ENCODE measurements at places on chromosomes 1 and 21.
A peak's percentile ranks its signal among the peaks of the same experiment; 100 is the strongest.

DNA sequence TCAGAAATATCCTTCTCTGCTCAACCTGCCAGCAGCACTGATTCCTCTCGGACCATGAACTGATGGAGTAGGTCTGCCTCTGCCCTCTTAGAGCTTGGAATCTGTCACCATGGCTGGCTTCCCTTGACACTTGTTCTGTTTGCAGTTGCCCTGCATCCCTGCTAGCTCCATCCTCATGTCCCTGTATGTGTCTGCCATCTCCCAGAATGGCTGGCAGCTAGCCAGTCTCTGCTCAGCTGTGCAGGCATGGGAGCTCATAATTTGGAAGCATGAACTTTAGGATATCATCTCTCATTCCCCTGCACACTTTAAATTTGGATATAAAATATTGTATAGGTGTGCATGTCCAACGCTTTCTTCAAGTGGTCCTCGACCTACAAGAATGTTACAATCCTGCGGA, 95.4 kb downstream of the C1orf94 start:
- no peak for DNase-seq

DNA sequence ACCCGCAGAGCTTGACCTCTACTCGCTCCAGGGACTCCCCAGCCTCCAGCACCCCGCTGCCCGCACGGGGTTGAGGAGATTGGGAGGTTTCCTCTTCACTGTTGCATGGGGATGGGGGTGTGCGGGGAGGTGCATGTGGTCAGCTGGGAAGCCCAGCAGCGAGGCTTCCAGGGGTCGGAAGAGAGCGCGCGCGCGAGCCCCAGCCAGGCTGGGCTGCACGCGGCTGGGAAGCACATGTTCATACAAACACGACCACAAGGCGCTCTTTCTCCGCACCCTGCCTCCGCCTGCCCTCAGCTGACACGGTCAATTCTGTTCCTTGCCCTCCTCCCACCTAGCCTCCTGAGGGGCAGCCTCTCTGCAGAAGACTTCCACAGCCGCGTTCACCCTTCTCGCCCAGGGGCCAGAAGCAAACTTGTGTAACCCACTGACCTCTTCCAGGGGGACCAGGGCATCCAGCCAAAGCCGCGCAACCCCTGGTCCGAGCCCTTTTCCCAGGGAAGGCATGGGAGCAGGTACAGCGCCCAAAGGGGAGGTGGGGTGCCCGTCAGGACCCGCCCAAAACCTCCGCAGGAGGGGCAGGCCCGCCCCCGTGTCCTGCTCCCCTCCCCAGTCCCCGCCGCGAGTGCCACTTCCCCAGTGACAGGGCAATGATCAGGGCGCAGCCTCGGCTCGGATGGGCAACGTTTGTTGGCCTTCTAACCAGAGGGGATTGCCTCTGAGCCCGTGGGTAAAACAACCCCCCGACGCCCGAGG, 1.3 kb downstream of the COL24A1 start:
- no peak for DNase-seq

DNA sequence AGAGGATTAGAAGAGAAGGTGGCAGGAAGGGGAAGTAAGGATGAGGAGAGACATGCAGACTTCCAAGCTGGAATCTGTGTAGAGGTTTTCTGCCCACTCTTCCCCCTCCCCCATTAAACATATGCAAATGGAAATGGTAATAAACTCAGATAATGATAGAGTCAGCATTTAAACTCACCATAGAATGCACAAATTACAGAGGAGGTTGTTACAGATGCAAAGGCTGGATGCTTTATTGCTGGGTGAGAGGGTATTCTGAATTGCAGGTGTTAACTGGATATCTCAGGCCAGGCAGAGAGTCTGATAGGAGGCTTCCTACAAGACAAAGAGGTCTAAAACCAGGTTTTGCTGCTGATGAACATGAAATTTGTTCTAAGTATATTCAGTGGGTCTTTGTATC, 372.5 kb downstream of the SEC16B start:
- no peak for DNase-seq

- no peak for DNase-seq
Observed at GRCh38 chr1:59908682-59909081, 17.9 kb downstream of the CYP2J2 start.

DNA sequence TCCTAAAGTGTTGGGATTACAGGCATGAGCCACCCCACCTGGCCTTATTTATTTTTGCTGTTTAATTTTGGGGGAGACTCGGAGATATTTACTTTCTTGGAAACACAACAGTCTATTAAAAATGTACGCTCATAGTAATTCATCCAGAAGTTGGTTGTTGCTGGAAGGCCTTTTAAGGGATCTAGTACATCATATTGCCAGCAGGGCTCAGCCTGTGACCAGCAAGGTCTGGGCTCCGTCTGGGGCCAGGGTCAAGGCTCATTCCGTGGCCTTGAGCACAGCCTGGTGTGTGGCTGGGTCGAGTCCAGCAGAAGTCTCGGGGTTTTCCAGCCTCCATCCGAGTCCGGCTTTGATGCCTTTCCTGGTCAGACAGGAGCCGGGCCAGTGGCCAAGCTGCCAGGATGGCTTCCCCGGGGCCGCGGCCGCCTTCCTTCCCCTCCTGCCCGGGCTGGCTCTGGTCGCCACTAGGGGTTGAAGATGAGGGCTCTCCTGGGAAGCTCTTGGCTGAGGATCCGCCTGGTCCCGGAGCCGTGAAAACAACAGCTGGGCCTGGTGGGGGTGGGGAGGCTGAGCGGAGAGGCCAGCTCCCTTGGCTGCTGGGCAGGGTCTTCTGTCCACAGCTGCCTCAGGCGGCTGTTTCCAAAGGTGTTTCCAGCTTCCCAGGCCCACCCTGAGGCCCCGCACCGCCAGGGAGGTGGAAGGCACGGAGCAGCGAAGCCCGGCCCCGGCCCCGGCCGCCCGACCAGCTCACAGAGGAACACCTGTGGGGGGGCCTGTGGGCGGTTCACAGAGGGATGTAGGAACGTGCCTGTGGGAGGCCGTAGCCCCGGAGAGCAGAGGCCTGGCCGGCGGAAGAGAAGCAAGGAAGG, 5.1 kb upstream of the VWA1 start:
- no peak for DNase-seq

GRCh38 chr1:114218361-114219171, 64.9 kb upstream of the SYT6 start:
- DNase-seq, result no peak

GRCh38 chr1:65344171-65344814, 35.0 kb downstream of the DNAJC6 start:
- no peak for DNase-seq

DNA sequence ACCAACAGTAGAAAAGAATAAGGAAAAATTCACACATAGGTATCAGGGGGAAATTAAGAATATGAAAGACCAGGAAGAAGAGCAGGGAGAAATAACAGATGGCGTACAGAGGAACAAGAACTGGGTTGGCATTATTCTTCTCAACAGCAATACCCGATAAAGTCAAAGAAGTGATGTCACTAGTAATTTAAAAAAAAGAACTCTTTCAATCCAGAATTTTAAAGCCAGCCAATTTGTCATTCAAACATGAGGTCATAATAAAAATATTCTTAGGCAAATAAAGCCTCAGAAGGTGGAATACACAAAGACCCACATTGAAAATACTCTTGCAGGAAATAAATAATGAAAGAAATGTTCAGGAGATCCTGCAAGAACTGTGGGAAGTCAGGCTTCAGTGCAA, 8.8 kb downstream of the NCMAP start:
- DNase-seq, result no peak

DNA sequence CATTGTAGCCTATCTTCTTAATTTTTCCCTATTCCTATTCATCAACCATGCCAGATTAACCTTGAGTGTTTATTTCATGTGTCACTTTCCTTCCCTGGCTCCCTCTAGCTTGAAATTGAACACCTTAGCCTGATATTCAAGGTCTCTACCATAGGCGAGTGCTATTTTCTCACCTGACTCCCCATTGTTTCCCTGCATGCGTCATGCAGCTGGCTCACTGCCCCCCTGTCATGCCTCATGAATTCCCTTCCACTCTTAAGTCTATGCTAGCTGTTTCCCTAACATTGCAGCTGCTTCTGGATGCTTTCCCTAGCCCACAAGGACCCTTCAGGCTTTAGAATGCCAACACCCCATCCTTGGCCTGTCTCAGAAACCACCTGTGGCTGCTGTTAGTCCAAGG, 56.7 kb upstream of the CD1D start:
- DNase-seq, result no peak

DNA sequence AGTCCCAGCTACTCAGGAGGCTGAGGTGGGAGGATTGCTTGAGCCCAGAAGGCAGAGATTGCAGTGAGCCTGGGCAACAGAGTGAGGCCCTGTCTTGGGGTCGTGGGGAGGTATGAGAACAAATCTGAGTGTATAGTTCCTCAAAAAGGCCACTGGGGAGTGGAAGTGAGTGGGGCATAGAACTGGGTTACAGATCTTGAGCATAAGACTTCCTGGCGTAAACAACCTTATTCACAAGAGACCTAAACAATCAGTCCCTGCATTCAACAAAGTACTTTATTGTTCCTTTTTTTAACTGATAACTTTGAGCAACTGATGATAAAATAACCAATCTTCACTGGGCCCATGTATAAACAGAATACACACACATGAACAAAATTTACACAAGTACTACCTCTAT, 72.7 kb upstream of the MUTYH start:
- peak; percentile 42 for DNase-seq

DNA sequence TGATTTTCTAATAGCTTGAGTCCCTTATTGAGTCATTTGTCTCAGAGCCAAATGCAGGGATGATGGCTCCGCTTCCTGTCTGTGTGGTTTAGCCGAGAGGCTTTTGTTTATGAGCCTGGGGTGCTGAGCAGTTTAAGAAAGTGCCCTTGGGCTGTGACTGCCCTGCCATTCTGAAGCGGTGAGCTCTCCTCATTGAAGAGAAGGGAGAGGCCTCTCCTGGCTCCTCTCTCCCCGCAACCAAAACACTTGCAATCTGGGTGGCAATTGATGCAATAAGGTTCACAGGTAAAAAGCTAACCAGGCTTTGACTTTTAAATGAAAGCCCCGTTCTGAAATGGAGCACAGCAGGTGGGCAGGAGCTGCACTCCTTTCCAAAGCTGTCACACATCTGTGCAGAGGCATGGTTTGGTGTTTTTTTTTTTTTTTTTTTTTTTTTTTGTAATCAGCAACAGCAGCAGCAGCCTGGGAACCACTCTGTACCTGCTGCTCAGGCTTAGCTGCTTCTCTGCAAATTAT, 403.7 kb downstream of the SIPA1L2 start:
- no peak for DNase-seq

DNA sequence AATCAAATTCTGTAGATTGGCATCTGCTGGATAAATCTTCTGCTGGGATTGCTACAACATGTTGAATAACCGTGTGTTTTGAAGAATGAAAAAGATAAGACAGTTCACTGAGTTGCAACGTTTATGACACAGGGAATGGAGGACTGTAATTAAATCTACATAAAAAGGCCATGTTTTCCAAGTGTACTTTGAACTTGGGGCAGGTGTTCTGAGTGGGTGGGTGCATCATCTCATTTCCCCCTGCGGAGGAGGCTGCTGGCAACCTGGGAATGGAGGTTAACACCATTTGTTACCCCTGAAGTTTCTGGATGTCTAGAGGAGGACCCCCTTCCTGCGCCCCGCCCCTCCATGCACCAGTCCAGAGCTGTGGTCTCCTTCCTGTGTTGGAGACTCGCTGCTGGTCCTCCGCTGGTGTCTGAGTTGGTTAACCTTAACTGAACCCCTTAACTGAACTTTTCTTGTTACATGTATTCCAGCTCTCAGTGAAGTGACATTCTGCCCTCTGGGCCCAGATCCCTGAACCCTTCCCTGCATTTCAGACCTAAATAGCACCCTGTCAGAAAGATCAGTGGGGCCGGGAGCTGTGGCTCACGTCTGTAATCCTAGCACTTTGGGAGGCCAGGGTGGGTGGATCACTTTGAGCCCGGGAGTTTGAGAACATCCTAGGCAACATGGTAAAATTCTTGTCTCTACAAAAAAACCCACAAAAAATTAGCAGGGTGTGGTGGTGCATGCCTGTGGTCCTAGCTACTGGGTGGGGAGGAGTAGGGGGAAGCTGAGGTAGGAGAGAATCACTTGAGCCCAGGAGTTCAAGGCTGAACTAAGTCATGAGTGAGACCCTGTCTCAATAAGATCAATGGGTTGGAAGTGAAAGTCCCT, 31.8 kb downstream of the UCK2 start:
- DNase-seq, result no peak

- no peak for DNase-seq
Observed at GRCh38 chr1:234093107-234093506, 188.6 kb downstream of the SLC35F3 start.

GRCh38 chr1:7281821-7282220, 489.3 kb upstream of the VAMP3 start:
- no peak for DNase-seq

DNA sequence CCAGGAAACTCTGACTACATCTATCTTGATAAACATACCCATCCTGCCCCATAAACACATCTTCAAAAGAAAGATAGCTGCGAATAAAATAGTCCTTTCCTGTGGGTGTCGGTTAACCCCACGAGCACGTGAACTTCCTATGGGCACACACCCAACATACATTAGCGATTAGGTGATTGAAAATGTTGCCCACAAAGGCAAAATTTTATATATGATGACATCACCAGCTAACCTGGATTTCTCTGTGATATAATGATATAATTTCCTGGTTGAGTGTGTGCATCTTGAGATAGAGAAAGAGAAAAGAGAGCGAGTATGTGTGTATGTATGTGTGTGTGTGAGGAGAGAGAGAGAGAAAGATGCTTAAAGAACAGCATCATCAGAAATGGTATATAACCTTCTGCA, 296.1 kb downstream of the PTPRC start:
- peak; percentile 59 for DNase-seq

DNA sequence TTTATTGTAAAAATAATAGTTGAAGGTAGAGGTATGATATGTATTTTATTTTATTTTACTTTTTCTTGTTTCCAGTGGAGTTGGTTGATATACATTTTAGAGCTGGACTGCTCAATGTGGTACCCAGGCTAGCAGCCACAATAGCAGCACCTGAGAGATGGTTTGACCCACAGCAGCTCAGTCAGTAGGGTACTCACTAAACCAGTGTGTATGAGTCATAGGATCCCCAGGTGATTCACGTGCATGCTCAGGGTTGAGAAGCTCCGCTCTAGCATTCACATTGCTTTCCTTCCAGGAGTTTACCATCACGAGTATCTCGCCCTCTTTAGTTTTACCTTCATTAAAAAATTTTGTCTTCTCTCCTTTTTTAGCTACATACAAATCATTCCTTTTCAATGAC, 96.0 kb upstream of the PAXBP1 start:
- DNase-seq, result no peak

- no peak for DNase-seq
Observed at GRCh38 chr1:100234432-100234831, 15.2 kb downstream of the DBT start.

DNA sequence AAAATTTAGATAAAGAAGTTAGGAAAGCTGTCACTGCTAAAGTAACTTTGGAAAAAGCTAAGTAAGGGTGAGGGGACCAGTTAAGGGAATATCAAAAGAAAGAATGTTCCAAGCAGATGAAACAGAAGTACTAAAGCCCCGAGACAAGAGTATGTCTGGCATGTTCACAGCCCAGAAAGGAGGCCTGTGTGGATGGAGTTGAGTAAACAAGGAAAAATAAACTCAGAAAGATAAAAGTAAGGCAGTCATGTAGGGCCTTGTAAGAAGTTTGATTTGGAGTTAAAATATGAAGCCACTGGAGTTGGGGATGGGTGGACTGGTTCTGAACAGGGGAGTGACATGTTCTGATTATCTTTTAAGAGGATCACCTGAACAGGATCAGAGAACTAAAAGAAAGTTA, 177.9 kb downstream of the CDC42BPA start:
- DNase-seq, result no peak
